ENCODE measurements at places on chromosomes 2 and 18.
A peak's percentile ranks its signal among the peaks of the same experiment; 100 is the strongest.

DNA sequence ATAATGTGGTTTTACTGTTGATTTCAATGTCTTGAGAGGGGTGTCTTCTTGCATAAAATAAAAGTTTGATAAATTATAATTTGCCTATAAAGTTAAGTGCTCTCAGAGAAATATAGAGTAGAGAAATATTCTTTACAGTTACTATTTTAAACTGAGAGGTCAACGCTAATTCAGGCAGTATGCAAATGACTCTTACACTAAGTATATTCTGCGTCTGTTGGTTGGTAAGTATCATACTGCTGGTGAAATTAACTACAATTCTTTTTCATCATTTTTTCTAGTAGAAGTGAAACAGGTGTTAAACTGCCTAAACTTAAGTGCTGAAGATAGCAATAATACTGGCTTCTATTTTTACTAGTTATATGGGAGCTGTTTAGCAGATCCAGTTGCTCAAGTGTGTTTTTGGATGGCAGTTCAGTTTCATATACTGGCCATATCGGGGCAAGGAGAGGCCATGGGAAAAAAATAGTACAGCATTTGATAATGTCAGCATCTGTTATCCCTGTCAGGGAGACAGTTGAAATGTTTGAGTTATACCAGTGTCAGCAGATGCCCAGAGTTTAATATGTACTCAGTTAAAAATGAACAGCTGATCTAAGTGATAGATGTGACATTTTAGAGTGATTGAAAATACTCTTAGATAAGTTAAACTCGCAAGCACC lies 86.2 kb downstream of the MIB1 start:
- DNase-seq, result no peak

GRCh38 chr18:55024564-55024963 lies 65.3 kb upstream of the CCDC68 start:
- DNase-seq, result no peak

GRCh38 chr18:12377556-12378197 lies 650 bp upstream of the AFG3L2 start:
- DNase-seq, result peak; percentile 95

GRCh38 chr18:14999085-14999975 lies 251.4 kb downstream of the ANKRD30B start:
- DNase-seq, result no peak

GRCh38 chr2:166334805-166335204 lies 40.9 kb downstream of the SCN9A start:
- DNase-seq, result no peak

GRCh38 chr2:233901884-233902283 lies 15.3 kb upstream of the TRPM8 start:
- no peak for DNase-seq

GRCh38 chr2:84942964-84943421 lies 28.0 kb upstream of the KCMF1 start:
- DNase-seq, result no peak

DNA sequence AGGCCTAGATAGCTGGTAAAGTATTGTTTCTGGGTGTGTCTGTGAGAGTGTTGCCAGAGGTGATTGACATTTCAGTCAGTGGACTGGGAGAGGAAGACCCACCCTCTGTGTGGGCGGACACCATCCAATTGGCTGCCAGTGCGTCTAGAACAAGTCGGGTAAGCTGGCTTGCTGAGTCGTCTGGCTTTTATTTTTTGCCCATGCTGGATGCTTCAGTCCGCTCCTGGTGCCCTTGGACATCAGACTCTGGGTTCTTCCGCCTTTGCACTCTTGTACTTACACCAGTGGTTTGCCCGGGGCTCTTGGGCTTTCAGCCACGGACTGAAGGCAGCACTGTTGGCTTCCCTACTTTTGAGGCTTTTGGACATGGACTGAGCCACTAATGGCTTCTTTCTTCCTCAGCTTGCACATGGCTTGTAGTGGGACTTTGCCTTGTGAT lies 24.3 kb downstream of the DIS3L2 start:
- DNase-seq, result no peak

DNA sequence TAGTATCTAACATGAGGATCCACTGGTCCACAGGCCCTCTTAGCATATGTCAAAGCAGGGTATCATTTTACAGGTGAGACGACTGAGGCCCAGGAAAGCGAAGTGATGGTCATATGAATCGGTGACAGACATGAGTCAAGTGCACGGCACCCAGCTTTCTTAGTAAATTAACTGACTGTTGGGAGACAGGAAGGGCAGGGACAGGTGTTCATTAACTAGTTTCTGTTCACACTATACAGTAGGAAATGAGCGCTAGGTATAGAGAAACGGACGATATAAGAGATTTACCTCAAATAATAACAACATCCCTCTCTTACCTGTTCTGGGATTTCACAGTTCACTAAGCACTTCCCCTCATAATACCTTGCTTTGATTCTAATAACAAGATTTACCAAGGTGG lies 1.7 kb upstream of the SMARCAL1 start:
- DNase-seq, result no peak

GRCh38 chr2:172673056-172673683 lies 62.5 kb upstream of the RAPGEF4 start:
- DNase-seq, result no peak

DNA sequence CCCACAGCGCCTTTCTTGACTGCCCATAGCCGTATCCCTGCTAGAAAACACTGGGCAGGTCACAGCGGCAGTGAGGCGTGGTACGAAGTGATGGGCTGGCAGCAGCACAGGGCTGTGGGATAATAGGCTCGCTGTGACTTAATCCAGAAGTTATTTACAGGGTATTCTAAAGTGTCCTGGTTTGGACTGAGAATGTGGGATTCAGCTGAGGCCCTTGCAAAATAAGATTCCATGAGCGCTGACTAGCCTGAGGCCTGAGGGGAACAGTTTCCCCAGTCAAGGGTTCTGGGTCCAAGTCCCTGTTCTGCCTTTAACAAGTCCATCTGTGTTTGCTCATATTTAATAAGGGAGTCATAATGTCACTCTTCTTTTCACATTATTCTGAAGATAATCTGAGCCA lies 34.6 kb downstream of the SETBP1 start:
- no peak for DNase-seq

GRCh38 chr2:169704160-169704708 lies 10.0 kb downstream of the PHOSPHO2 start:
- DNase-seq, result no peak

DNA sequence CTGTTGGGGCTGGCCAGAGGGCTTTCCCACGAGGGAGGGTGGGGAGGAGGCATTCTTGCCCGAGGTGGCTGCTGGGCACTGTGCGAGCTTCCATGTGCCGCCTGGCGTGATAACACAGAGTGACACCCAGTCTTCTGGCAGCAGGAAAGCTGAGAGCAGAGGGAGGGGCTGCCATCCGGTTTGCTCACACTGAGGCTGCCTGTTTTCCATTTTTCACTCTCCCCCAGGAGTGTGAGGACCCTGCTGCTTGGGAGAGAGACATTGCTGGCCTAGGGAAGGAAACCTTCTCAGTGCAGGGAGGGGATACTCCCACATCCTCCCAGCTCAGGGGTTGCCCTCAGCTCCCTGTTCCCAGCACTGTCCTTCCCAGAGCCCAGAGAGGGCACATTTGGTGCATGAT lies 73.1 kb downstream of the INHBB start:
- no peak for DNase-seq
